ENCODE measurements at places on chromosomes 7 and 10. TPM values are rescaled to one million over a fixed set of nuclear protein-coding genes. Genes with fewer than 3 reads are reported as not detected.

Gene COL13A1
- 3.4 TPM for total RNA-seq

Gene BRI3
- 218 TPM for total RNA-seq

Gene MACC1
- 0.06 TPM for total RNA-seq

Gene ADGRA1
- total RNA-seq: 0.11 TPM

Gene PLXNA4
- 10.5 TPM for total RNA-seq

Gene ABCA13
- 0.08 TPM for total RNA-seq

Gene PIK3CG
- 3.0 TPM for total RNA-seq

Gene ZNF503
- 5.5 TPM for total RNA-seq

Gene NPC1L1
- 0.12 TPM for total RNA-seq

Gene EBLN1
- total RNA-seq: not detected

Gene CNPY1
- not detected for total RNA-seq

Gene GOLGA7B
- 0.48 TPM for total RNA-seq

Gene CTAGE4
- 0.53 TPM for total RNA-seq

Gene INMT
- 23.7 TPM for total RNA-seq

Gene GRID2IP
- not detected for total RNA-seq

Gene NOM1
- total RNA-seq: 8.0 TPM

Gene EMX2
- total RNA-seq: 0.17 TPM

Gene HPSE2
- total RNA-seq: 0.14 TPM

Gene UCN3
- not detected for total RNA-seq

Gene A1CF
- total RNA-seq: not detected

Gene CAMK2B
- 97.4 TPM for total RNA-seq

Gene CELF2
- total RNA-seq: 61.9 TPM

Gene RASA4
- total RNA-seq: 9.2 TPM

Gene CTAGE15
- not detected for total RNA-seq

Gene TMEM236
- total RNA-seq: not detected

Gene UTF1
- total RNA-seq: not detected

Gene ZC3HAV1
- total RNA-seq: 8.2 TPM

Gene FAM237B
- total RNA-seq: not detected

Gene CPEB3
- 13.2 TPM for total RNA-seq

Gene TRPV5
- not detected for total RNA-seq

Gene PPP1R17
- total RNA-seq: not detected

Gene CALHM2
- 11.1 TPM for total RNA-seq

Gene HOXA11
- total RNA-seq: not detected

Gene LRRC4
- total RNA-seq: 4.3 TPM

Gene TAS2R4
- not detected for total RNA-seq

Gene IDE
- 52.3 TPM for total RNA-seq

Gene SRRT
- 49.9 TPM for total RNA-seq

Gene KCP
- 0.42 TPM for total RNA-seq

Gene BTAF1
- 12.7 TPM for total RNA-seq

Gene LRRD1
- total RNA-seq: not detected

Gene NPY4R
- not detected for total RNA-seq

Gene BMPER
- total RNA-seq: 3.1 TPM

Gene CYP26A1
- total RNA-seq: not detected

Gene GIMAP1
- total RNA-seq: 3.5 TPM

Gene SEMA3A
- total RNA-seq: 5.3 TPM

Gene CYP2W1
- total RNA-seq: not detected

Gene NPY4R2
- not detected for total RNA-seq
